ENCODE measurements at places on chromosomes 3 and 15.

GRCh38 chr3:51283421-51283820 is 101.7 kb upstream of the MANF start:
- DNase-seq: no peak

GRCh38 chr3:110016235-110016815 is 679.0 kb upstream of the DPPA4 start:
- DNase-seq: no peak

DNA sequence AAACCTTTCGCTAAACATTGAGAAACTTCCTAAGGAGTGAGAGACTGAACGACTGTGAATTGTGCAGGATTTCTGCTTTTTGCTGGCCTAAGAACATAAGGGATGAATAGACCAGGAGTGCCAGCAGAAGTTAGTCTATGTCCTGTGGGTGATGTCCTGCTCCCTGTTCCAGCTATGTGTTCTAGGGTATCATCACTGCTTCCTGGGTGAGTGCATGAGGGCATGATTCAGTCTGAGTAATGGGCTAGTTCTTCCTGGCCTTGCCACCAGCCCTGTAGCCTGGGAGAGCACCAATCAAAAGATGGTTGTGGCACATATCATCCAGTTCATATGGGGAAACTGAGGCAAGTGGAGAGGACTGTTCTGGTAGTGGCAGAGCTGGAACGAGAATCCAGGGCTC is 153.9 kb upstream of the TPM1 start:
- no peak for DNase-seq

DNA sequence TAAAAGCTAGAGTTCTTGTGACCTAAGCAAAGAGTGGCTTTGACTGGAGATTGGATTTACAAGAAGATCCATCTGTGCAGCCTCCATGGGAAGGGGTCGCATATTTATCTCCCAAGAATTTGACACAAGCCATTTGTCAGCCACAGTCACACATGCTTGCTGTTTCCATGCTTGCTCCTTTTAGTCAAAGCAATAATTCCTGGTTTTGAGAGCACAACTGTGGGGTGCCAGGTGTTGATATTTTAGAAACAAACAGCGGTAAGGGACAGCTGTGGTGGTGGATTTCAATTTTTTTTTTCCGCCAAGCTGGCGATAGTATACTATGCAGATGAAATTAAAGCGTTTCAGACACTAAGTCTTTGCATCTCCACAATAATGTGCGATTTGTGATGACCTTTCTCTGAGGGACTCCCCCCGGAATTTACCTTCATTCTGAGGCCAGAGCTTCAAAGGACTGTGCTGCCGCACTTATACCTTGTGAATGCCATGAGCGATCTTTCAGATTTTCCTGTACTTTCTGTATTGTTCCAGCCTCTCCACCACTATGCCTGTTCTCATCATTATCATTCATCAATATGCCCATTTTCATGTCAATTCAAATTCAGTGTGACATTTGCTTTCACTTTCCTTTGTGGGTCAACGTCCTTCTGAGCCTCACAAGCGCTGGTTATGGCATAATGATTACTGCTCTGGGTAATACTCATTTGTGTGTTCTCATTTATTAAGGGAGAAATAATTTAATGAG is 108.2 kb upstream of the KBTBD8 start:
- DNase-seq: no peak

DNA sequence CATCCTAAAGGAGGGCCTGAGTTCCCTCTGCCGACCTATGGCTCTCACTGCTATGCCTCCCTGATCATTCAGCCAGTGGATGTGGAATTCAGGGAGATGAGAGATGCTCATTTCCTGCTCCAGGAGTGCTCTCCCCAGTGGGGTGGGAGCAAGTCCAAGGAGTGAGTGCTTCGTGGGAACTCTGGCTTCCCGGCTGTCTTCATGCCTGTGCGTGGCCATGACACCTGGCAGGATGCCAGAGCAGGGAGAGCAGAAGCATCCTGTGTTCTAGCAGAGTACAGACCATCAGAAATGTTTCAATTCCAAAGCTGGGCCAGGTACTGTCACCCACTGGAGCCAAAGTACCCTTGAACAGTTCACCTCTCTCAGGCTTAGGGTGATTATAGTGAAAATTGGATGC is 45.1 kb downstream of the APH1B start:
- no peak for DNase-seq

- no peak for DNase-seq
Measured at GRCh38 chr3:49655731-49656285, 18.3 kb upstream of the APEH start.

DNA sequence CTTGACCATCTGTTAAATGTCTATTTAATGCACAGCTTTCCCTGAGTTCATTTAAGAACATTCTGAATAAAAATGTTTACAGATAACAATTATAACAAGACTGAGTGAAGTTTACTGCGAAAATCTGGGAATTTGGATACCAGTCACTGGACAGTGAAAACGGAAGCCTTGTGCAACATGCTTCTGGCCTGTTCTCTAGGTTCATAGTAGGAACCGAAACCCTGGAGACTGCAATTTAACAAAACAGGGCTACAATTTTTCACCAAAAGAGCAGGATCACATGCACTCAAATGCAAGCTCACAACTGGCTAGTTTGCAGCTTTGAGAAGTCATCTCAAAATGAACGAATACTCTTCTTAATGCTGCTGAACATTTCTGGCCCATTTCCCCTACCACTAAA is 435.9 kb downstream of the NR2F2 start:
- no peak for DNase-seq

DNA sequence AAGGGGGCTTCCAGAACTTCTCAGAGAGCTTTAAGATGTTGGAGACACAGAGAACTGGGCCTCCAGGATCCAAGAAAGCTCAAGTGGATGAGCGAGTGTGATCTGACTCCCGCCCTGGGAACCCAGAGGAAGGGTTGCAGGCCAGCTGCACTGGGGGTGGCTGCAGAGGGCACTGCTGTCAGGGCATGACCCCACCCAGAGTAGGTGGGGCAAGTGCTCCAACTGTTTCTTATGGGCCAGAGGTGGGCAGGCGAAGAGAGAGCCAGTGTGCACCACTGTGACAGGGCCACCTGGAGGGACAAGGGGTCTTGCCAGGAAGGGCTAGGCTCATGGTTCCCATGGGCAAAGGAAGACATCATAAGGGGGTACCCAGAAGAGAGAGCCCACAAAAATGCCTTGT is 48.8 kb downstream of the EXOG start:
- DNase-seq: no peak

- peak; percentile 55 for DNase-seq
Measured at GRCh38 chr3:52277972-52278509, 408 bp downstream of the WDR82 start.

GRCh38 chr15:51759557-51760070 is 8.2 kb downstream of the TMOD2 start:
- DNase-seq: no peak

DNA sequence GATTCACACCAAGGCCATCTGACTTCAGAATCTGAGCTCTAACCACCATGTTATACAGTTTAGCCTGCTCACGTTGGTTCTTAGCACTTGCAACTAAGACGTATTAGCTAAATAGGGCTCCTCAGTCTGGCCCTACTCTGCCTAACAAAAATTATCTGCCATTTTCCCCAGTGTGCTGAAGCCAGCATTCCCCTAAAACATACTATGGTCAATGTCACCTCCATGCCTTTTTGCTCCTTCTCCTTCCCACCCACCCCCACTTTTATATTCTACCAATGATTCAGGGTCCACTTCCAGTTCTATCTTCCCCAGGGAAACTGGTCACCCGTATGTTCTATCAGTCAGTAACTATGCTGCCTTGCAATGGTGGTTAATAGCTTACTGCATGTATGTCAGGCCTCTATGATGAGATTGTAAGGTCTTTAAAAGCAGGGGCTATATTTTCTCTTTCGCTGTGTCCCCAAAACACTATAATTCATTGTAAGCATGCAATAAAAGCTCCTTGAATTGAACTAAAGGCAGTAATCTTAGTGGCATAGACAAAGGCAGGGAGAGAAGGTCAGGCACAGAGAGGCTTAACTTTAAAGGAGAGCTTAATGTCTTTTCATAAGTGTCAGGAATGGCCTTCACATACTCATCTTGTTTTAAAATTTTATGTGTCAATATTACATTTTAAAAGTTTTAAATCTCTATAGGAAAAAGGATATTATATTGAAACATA is 23.3 kb downstream of the POPDC2 start:
- no peak for DNase-seq

DNA sequence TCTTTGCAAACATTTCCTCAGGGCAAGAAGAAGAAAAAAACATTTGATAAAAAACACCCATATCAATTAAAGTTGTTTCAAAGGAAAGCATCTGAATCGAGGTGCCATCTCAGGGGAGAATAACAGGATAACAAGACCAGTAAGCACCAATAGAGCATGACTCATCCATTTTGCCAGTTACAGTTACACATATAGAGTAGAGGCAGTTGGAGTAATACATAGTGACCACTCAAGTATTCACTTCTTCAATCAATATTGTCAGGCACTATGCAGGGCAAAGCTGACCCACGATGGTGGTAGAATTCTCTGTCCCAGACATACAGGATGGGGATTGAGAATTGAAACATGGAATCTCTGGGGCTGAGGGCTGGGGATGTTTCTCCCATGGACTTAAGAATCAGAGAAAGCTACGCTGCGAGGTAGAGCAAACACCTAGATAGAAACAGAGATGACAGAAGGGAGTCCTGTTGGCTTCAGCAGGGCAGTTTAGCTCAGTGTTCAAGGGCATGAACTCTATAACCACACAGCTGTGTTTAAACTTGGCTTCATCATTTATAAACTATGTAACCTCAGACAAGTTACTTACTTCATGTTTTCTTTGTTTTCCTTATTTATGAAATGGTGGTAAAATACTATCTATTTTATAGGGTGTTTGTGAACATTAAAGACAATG is 186.4 kb upstream of the NANOGP8 start:
- DNase-seq: no peak

DNA sequence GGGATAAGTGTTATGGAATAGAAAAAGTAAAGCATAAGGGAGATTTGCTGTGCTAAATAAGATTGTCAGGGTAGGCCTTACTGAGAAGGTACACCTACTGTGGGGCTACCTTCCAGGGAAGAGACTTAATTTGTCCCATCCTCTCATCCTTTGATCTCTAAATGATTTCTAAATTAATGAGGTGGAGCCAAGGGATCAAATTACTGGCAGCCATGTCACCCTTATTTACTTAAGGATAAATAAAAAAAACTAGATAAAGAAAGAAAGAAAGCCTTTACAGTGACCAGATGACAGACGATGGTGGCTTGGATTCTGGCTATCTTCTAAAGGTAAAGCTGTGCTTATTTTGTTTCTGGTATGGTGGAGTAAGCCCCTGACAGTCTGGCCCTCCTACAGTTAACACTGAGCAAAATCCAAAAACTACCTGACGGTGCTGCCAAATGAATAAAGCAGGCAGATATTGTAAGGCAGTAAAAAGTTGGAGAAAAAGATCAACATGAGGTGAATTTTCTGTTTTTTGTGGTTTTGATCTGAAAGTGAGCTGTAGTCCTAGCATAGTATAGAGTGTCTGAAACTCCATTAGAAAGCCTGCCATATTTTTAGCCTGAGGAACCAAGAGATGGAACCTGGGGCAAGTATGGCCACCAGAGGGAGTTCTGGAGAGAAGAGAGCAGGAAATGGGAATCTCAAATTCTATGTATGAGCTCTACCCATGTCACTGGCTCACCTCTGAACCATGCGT is 285.1 kb upstream of the MANF start:
- no peak for DNase-seq

GRCh38 chr15:55279746-55280351 is 9.8 kb downstream of the RAB27A start:
- DNase-seq: no peak

DNA sequence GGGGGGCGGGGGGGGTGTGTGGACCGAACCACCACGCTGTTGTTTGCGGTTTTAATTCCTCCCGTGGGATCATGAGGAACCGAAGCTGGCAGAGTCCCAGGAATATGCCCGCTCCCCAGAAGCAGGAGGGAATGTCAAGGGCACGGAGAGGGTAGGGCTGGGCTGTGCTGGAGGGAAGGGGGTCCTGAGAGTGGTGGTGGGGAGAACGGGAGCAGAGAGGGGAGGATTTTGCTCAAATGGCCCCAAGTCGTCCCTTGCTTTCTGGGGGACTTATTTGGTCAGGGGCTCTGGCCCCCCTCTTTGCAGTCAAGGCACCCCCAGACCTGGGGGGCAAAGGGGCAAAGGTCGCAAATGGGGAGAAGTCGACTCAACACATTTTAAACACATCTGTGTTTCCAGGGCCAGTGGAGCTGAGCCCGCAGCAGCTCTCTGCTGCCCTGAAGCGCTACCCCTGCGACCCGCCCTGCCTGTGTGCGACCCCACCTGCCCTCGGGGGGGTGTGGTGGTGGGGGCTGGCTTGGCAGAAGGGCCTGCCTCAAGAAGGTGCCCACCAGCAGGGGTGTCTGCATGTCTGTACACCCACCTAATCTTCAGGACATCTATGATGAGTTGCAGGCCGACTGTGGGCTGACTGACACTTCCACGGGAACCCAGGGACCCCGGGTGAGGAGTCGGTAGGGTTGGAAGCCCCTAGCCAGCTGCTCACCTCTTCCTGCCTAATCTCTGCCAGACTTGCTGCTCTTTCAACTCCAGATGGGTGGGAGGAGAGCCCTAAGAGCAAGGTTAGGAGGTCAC is 602 bp upstream of the ATP2B2 start:
- no peak for DNase-seq

DNA sequence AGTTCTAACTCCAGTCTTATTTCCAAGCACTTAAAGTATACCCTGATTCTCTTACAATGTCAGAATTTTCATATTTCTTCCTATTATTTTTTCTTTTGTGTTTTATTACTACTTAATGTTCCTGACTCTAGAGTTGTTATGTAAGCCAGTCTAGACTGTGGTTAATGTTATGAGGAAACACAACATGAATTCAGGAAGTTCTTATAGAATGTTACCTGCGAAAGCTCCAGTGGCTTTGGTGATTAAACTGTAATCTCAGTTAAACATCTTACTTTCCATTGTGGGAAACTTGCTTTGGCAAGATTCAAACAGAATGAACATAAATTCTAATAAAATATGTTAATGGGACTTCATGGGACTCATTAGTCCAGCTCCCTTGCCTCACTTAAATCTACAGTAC is 36.6 kb upstream of the CHL1 start:
- DNase-seq: no peak

- no peak for DNase-seq
Measured at GRCh38 chr3:176992565-176992964, 204.7 kb downstream of the TBL1XR1 start.

- DNase-seq: no peak
Measured at GRCh38 chr3:187522890-187523289, 147.3 kb downstream of the SST start.

GRCh38 chr3:79534727-79535126 is 233.1 kb downstream of the ROBO1 start:
- DNase-seq: no peak

DNA sequence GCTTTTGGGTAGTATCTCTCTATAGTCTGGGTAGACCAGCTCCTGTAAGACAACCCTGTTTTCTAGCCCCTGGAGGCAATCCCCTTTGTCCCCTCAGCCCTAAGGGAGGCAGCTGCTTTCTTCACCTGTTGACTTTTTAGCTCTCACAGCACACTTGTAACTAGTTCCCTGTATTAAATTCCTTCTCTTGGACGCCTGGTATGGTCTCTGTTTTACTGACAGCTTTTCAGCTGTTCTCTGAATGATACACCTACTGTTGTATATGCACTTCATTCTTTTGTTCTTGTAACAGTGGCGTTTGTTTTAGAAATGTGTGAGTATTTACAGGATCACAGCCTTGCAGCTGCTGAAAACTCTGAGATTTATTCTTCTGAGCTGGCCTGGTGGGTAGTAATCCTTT is 413.0 kb upstream of the RBMS3 start:
- DNase-seq: no peak

GRCh38 chr15:89963301-89964231 is 37.6 kb upstream of the ZNF710 start:
- no peak for DNase-seq

GRCh38 chr15:80160570-80161156 is 7.9 kb downstream of the FAH start:
- no peak for DNase-seq
